Ovary (tissue), 10 donors: ENCODE measurements at places on chromosomes 1 and 21. TPM values are rescaled to one million over a fixed set of nuclear protein-coding genes. Genes with fewer than 3 reads are reported as not detected.

Gene DRAXIN
- 0.33 TPM for total RNA-seq

Gene GBP7
- total RNA-seq: not detected

Gene EVA1C
- total RNA-seq: 62.1 TPM

Gene EXO1
- total RNA-seq: 1.3 TPM

Gene FABP3
- total RNA-seq: 3.3 TPM

Gene PTPN14
- 41.1 TPM for total RNA-seq

Gene PGBD5
- 2.4 TPM for total RNA-seq

Gene AK5
- 0.70 TPM for total RNA-seq

Gene CELA3B
- total RNA-seq: not detected

Gene CALML6
- total RNA-seq: 0.42 TPM

Gene FCRL2
- total RNA-seq: not detected
